Upper lobe of right lung (tissue), 1 donor: ENCODE measurements at places on chromosomes 11 and 22.
A peak's percentile ranks its signal among the peaks of the same experiment; 100 is the strongest.

- DNase-seq, result no peak
These were observed 68.7 kb downstream of the WT1 start for GRCh38 chr11:32366666-32367065.

- DNase-seq, result no peak
These were observed 93.1 kb upstream of the SC5D start for GRCh38 chr11:121199516-121199915.

GRCh38 chr11:11882539-11882938 lies 40.8 kb downstream of the USP47 start:
- no peak for DNase-seq

GRCh38 chr11:91220476-91221202 lies 997.8 kb upstream of the CHORDC1 start:
- no peak for DNase-seq

DNA sequence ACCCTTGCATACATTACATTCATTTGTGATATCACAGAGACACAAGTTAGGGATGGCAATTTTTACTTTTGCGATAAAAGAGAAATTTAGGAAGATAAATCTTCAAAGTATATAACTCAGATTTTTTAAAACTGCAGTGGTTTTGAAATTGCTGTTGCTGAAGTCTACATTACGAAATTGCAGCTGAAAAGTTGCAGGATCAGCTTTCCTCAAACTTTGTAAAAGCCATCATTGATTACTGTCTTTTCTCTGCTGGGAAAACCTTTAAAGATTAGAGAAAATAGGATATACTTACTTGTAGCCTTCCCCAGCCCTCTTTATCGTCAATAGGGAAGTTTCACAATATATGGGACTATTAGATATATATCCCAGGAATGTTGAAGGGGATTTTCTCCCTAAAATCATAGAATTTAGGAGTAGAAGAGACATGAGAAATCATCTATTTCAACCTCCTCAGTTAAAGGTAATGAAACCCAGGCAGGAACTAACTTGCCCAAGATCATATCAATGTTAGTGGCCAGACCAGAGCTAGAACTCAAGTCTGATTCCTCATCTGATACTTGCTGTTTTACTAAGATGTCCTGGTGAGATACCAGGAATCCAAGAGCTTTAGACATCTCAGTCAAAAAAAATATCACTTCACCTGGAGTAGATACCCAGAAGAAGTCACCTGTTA lies 10.4 kb upstream of the AGBL2 start:
- DNase-seq, result no peak

GRCh38 chr11:24489477-24489876 lies 7.4 kb upstream of the LUZP2 start:
- no peak for DNase-seq

GRCh38 chr11:22769081-22769480 lies 60.5 kb downstream of the SVIP start:
- DNase-seq, result no peak

- peak; percentile 65 for DNase-seq
These were observed 5.0 kb downstream of the ASCL2 start for GRCh38 chr11:2265396-2265795.
